Activated CD4-positive, alpha-beta memory T cell treated with anti-CD3 and anti-CD28 coated beads, Interleukin-2, amount 10 ng/mL, durations not matched to agents 7 days and 5 days (primary cell): ENCODE measurements at places on chromosomes 1 and 21.

DNA sequence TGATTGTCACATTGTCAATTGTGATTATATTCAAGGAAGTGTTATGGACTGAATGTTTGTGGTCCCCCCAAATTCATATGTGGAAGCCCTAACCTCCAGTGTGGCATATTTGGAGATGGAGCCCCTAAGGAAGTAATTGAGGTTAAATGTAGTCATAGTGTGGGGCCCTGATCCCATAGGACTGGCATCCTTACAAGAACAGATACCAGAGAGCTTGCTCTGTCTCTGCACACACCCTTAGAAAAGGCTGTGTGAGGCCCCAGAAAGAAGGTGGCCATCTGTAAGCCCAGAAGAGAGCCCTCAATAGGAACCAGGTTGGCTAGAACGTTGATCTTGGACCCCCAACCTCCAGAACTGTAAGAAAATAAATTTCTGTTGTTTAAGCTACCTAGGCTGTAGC is 28.1 kb downstream of the VANGL1 start:
- no peak for DNase-seq

GRCh38 chr1:67019600-67020136 is 34.3 kb downstream of the SLC35D1 start:
- no peak for DNase-seq

DNA sequence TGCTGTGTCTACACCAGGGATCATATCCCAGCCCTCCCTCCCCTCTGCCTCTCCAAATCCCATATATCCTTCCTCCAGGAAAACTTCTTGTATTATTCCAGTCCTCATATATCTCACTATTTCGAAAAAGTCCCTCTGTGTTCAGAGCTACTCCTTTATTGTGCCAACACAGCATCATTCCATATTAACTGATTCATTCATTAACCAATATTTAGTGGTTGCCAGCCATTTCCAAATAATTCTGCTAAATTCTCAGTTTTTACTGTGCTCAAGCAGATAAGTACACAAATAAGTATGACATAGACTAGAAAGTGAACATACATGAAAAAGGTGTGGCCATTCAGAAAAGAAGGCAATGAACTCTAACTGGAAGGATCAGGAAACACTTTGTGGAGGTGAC is 241.6 kb upstream of the DUSP10 start:
- no peak for DNase-seq

DNA sequence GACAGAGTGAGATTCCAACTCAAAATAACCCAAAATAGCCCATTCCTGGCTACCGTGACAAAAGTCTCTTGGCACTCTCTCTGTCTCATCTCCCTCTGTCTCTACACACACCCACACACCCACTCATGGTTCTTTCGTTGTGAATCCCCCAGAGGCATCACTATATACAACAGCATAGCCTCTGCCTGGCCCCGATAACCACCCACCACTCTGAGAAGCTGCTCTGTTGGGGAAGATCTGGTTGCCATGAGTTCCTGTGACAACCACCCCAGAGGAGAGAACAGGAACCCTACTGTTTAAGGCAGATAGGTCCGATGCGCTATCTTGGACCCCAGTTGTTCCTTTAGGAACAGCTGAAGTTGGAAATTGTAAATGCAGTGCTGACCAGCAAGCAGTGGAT is 70.4 kb upstream of the LYST start:
- no peak for DNase-seq

GRCh38 chr1:32817159-32817814 is at the start of the genes S100PBP and YARS1:
Gene S100PBP, plus strand, starts transcription at chr1:32817653. Its CDS starts 8,447 bp downstream, at chr1:32826100.
Gene YARS1, minus strand, starts transcription at chr1:32817358. Its CDS starts 114 bp downstream, at chr1:32817244.
- DNase-seq, result peak; percentile 100

- DNase-seq, result no peak
These were observed 93.6 kb downstream of the KIF14 start for GRCh38 chr1:200526709-200527612.

DNA sequence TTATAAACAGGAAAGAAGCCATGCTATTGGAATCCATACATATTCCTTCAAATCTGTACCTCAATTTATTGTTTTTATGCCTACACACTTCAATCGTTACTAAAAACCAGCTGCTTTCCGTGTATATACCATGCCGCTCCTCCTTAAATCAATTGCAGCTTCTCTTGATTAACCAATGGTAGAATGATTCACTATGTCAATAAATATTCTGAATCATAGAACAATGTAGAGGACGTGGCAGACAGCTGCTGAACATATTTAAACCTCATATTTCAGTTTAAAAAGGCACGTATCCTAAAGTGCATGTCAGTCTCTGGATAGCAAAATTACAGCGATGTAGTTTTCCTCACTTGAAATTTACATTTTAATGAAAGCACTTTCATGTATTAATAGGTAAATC is 100.4 kb downstream of the MRPL39 start:
- DNase-seq, result no peak

- DNase-seq, result no peak
These were observed 4.6 kb upstream of the TENT5B start for GRCh38 chr1:27017207-27017606.

DNA sequence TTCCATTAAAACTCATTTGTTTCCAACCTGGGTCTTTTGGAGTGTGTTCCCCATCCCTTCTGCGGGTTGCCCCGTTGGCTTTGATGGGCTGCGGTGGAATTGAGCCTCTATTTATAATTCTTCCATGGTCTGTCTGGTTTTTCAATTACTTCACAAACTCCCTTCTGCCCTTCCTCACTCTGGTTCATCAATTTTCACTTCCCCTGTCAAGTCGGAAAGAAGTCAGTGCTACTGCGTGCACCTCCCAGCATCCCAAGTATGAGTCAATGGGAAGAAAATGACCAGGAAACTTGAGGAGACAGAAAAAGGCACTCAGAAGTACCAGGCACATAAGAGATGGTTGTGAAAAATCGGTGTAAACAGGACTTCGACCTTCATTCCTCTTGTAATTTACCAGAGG is 126.2 kb downstream of the KAZN start:
- no peak for DNase-seq

- DNase-seq, result no peak
These were observed 271.4 kb downstream of the FOXD2 start for GRCh38 chr1:47709019-47709871.

GRCh38 chr1:27968692-27969091 is 8.9 kb downstream of the XKR8 start:
- no peak for DNase-seq

DNA sequence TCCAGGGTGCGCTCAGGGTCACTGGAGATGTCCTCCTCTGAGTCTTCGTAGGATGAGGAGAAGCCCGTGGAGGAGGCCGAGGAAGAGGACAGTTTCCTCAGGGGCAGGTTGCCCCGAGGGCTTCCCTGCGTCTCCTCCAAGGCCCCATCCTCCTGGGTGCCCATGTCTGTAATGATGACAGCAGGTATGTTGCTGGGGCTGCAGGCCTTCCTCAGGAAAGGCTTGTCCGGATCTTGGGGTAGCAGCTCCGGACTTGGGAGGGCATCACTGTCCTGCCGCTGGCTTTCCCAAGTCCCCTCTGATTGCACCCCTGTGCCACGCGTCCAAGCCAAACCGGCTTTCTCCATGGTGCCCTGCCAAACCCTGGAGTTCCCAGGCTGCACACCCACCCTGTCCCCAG is 3.5 kb downstream of the ITPKB start:
- DNase-seq, result no peak

DNA sequence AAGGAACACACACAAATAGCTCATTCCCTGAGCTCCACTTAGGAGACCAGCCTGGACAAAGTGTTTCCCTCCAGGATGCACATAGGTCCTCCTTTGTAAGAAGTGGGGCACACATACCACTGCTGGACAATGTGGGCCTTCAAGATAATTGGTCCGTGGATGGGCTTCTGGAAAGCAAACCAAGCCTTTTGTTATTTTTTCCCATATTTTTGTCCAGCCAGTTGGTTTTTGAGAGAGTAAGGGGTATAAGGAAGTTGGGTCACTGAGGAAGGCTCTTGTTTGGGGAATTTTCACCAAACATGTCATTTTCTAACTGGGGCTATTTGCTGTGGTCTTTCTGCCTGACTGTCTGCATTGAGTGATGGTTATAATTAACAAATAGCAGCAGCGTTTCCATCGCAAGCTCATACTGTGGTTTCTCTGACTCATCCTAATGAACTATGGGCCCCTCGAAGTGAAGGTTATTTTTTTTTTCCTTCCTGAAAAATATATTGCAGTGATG is 306.3 kb upstream of the DUSP10 start:
- DNase-seq, result no peak

GRCh38 chr1:212110617-212111016 is 75.1 kb downstream of the DTL start:
- no peak for DNase-seq

DNA sequence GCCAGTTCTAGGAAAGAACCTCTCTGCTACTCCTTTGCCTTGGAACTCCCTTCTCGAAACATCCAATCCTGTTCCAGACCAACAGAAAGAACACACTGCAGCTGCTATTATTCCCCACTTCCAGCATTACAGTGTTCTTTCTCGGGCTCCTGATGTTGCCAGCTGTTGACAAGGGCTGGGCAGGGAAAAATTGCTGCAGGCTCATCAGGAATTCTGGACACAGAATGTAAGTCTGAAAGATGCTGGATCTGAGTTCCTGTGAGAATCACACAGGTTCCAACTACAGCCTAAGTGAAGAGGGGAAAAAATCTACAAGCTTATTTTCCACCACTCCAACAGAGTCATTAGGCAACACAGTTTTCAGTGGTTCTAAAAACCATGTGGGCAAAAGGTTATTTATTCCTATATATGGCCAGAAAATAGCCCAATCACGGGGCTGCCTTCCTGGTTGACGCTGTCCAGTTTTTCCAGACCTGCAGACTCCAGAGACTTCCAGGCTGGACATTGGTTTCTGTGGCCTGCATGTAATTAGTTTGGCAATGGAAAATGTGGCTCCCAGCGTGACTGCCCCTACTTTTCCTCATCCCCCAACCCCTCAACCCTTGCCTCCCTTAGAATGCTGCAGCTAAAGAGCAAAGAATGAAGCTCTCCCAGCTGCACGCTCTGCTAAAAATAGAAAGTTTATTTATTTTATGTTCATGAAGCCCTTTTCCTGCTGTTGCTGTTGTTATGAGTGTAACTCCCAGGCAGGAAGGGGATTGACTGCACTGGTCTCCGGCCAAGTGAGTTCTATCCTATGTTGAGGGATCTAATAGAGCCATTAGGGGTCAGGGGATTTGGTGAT is 8.3 kb upstream of the KIAA0040 start:
- DNase-seq, result no peak

DNA sequence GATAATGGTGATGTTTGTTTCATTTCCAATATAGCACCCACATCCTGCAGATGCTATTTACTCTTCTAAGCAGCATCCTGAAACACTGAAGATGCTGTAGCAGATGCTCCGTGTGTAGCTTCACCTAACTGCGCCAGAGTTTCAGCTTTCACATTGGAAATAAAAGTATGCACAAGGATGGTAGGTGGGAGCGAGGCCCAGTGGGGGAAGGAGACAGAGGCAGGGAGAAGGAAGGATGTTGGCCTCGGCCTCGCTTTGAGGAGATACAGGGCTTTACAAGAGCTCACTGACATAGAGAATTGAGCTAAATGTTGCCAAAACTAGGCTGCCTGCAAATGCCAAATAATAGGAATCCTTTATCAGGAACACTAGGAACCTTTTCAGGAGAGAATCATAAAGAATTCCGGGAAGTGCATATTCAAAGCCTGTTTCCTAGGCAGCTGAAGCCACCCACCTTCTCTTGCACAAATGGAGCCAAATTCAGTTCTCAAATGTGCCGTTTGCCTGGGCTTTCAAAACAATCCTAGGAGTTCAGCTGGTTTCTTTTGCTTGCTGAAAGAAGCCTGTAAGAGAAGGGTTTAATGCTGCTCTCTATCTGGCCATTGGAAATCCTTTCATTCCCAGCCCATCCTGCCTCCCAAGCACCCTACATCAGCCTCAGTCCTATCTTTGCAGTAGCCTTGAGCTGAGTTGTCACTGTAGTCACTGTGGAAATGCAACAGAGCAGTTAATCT is 135.4 kb upstream of the ATP1B1 start:
- DNase-seq, result no peak

- no peak for DNase-seq
These were observed 305.9 kb upstream of the USP25 start for GRCh38 chr21:15423676-15424445.

- DNase-seq, result no peak
These were observed 6.6 kb upstream of the SLC35A3 start for GRCh38 chr1:99963041-99963795.

- no peak for DNase-seq
These were observed 115.2 kb upstream of the SNX7 start for GRCh38 chr1:98546319-98546718.

DNA sequence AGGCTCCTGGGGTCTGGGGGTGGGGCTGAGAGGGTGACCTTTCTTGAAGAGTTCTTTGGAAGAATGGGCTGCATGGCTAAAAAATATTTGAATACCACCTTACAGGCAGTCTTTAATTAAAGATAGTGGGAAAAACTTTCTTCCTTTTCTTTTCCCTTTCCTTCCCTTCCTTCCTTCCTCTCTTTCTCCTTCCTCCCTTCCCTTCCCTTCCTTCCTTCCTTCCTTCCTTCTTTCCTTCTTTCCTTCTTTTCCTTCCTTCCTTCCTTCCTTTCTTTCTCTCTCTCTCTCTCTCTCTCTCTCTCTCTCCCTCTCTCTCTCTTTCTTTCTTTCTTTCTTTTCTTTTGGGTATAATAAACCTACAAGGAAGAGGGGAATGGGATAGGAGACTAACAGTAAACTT is 77.8 kb upstream of the EDN2 start:
- no peak for DNase-seq

DNA sequence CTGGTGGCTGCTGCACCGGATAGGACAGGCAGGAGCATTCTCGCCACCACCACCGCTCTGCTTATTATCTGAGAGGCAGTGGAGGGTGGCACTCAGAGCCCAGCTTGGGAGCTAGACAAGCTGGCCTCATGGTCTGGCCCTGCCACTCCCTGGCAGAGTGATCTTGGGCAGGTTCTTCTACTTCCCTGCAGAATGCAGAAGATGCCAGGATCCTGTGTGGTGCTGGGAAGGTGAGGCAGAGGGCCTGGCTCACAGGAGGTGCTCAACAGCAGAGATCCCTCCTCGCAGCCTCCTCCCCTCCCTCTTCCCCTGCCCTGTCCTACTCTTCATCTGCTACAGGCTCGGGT is 60.4 kb downstream of the ARHGEF10L start:
- DNase-seq, result no peak

DNA sequence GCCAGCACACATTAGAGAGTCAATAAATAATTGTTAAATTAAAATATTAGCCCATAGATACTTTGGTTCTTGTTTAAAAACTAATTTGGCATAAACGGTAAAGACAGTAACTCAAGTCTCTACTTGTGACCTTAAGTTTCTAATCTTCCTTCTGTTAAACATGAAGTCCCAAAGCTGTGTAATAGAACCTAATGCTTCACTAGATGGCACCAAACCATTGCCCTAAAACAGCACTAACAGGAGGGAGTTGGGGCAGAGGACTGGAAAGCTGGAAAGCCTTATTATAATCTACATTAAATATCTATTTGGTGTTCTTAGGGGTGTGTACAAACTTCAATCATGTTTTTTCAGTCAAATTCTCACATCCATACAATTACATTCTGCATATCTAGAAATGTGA is 176.7 kb downstream of the OLFM3 start:
- no peak for DNase-seq

- DNase-seq, result no peak
These were observed 20.0 kb downstream of the PIK3CD start for GRCh38 chr1:9671377-9672140.

GRCh38 chr1:145845514-145846161 is at the start of gene NUDT17:
Gene NUDT17, plus strand, starts transcription at chr1:145845630. Its CDS starts 11 bp downstream, at chr1:145845641.
- peak; percentile 79 for DNase-seq
